ENCODE measurements at places on chromosomes 13 and 19.

- DNase-seq = no peak
Observed at GRCh38 chr19:28829762-28830161, 383.2 kb downstream of the UQCRFS1 start.

- DNase-seq = no peak
Observed at GRCh38 chr19:9735986-9736385, 32.6 kb downstream of the ZNF846 start.

GRCh38 chr19:48628486-48629296 is 8.5 kb downstream of the DBP start:
- no peak for DNase-seq

GRCh38 chr13:97460004-97460775 is 26.2 kb downstream of the RAP2A start:
- no peak for DNase-seq

- DNase-seq = no peak
Observed at GRCh38 chr13:27665761-27666160, 44.1 kb downstream of the POLR1D start.

DNA sequence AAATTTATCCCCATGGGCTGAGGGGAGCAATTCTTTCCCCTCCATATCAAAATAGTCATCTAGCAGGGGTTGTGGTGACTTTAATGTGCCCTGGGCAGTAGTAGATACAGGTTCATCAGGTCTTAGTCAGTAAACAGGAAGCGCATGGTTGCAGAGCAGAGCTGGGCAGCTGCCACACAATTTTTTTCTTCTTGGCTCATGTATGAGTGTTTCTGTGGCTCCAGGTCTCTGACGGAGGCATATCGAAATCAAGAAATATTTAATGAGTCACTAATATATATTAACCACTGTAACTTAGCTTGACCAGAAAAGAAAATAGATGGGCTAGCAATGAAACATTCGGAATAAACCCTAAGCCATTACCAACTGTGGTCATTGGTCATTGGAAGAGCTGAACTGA is 68.4 kb upstream of the UBL3 start:
- DNase-seq = peak; percentile 61

DNA sequence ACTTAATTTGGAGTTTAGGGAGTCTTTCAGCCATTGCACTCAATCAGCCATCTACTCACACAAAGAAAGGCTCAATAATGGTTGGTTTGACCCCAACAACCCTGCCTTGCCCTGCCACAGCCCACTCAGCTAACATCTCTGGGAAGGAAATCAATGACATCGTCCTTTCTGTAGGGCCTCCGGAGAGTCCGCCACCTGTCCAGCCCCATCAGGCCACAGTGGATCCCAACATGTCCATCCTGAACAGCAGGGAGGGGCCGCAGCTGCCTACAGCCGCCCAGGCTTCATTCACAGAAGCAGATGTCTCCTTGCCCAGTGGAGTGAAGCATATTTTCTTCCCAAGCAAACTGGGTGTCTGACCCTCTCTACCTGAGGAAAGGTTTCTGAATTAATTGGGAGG is 4.2 kb upstream of the CDX2 start:
- DNase-seq = no peak

GRCh38 chr19:38699647-38700349 is 44.5 kb downstream of the CAPN12 start:
- no peak for DNase-seq

DNA sequence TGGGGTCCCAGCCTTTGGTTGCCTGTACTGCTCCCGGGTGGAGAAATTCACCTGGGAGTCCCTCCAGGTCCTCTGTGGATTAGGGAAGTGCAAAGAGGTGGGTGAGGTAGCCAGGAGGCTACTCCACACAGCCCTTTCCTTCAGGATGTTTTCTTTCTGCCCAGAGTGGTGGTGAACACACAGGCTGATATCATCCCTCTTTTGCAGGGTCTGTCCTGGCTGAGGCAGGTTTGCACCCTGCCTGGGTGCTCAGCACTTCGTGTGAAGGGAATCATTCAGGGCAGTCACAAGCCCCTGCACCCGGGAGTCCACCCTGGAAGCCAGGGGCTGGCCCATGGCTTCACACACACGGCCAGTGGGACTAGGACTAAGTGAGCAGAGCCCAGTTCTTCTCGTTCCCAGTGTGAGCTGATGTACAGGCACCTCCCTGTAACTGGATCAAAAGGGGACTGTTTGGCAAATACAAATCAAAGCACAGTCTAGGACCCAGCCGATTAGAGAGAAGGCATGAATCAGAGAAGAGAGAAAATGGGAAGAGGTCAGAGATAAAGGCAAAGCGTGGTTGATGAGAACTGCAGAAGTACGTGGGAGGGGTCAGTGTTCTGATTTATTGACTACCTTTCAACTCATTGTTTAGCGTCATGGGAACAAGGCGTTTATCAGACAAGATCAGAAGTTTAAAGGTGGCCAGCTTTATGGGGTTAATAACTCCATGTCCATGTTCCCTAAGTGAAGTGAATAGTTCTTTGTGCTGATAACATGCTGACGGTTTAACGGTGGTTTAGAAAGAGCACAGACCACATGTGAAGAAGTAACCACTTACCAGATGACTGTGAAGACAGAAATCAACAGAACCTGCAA is 30.4 kb upstream of the SPATA13 start:
- DNase-seq = no peak

- DNase-seq = peak; percentile 49
Observed at GRCh38 chr19:3132971-3133792, 2.7 kb upstream of the GNA15 start.

GRCh38 chr19:13952931-13953531 is 722 bp downstream of the DCAF15 start:
- peak; percentile 39 for DNase-seq

GRCh38 chr13:85230691-85231093 is 568.5 kb downstream of the SLITRK6 start:
- DNase-seq = no peak

- no peak for DNase-seq
Observed at GRCh38 chr13:59747529-59747928, 416.2 kb downstream of the DIAPH3 start.

DNA sequence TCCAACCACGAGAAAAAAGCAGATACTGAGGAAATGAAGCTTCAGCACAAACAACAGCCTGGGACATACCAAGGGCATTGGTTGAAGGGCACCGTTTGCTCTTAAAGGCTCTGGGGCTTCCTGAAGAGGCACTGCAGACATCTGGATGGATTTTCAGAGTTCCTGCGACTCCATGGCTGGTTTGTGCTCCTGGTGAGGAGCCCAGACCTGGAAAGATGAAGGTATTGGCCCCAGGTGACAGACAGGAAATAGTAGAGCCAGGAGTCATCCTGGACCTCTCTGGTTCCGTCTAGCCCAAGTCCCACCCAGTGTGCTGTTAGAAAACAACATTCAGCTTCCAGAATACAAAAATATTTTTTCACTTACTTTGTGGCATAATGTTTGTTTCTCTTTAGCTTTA is 6.3 kb downstream of the IL17D start:
- no peak for DNase-seq

- DNase-seq = no peak
Observed at GRCh38 chr19:23241419-23241818, 8.8 kb downstream of the ZNF724 start.

DNA sequence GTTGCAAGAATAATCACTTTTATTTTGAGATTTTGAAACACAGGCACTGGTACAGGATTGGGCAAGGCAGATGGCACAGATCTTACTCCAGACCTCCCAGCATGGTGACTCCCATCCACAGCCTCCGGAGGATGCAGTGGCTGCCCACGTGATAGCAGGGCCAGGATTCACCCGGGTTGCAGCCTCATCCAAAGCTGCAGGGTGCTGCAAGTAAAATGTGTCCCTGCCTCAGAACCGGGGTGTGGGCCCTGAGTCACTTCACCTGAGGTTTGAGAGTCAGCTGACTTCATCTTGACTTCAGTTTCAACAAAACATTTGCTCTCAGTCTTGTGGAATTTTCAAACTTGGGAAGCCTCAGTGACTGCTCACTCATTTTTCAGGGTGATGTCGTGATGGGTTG is 201.9 kb downstream of the FGF9 start:
- no peak for DNase-seq

DNA sequence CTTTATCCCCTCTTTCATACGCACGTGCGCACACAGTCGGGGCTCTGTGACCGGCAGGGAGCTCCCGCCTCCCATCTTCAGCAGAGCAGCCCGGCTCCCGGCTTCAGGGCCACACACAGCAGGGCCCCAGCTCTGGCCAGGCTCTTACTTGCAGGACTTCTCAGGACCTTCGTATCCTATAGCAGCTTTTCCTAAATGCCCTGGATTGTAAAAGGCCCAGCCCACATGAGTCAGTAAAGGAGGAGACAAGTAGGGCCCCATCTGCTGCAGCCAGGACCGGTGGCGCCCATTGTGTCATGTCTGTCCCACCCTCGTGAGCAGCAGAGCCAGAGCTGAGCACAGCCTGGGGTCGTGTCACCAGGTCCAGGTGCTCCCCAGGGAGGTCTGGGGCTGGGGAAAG is 107.6 kb upstream of the VSTM2B start:
- DNase-seq = no peak

GRCh38 chr13:110652764-110653163 is 37.4 kb downstream of the NAXD start:
- no peak for DNase-seq

- no peak for DNase-seq
Observed at GRCh38 chr19:7478173-7478842, 10.5 kb downstream of the PEX11G start.

GRCh38 chr13:113472355-113473025 is 18.0 kb downstream of the DCUN1D2 start:
- DNase-seq = no peak

DNA sequence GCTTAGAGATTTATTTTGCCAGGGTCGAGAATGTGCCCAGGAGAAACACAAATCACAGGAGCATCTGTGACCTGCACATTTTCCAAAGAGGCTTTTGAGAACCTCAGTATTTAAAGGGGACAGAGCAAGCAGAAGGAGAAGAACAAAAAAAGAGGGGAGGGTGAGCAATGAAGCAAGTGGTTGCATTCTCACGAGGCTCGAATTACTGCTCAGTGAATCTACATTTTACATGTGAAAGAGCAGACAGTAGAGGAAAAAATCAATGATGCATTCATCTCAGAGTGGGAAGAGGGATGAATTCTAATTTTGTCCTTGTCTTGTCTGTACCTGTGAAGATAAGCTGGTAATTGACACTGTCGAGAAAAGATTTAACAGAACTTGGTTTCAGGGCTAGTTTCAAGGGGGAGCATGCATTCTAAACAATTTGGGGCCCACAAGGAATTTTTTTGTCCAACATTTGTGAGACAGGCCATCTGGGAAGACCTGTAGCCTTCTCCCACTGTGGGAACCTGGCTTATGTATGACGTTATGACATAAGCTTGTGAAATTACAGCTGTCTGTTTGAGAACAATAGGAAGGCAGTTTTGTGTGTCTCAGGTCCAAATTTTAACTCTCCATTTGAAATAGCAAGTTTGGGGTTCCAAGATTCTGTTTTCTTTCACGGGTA is 855.1 kb downstream of the SLITRK5 start:
- no peak for DNase-seq

DNA sequence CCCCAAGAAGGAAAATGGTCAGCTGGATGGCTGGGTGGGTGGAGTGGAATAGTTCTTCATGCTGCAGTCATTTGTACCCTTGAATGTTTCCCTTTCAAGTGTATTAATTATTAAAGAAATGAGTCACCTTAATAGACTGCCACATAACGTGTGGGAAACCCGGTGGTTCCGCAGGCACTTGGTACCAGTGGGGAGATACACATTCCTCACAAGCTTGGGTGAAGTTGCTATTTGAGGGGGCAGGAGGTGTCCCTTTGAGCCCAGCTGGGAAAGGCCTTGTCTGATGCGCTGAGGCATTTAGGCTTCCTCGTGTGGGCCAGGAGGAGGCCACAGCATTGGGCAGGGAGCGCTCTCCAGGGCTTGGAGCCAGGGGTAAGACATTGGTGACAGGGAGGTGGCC is 57.7 kb downstream of the ATP8A2 start:
- no peak for DNase-seq

- DNase-seq = no peak
Observed at GRCh38 chr13:109154546-109154945, 525.1 kb downstream of the MYO16 start.

DNA sequence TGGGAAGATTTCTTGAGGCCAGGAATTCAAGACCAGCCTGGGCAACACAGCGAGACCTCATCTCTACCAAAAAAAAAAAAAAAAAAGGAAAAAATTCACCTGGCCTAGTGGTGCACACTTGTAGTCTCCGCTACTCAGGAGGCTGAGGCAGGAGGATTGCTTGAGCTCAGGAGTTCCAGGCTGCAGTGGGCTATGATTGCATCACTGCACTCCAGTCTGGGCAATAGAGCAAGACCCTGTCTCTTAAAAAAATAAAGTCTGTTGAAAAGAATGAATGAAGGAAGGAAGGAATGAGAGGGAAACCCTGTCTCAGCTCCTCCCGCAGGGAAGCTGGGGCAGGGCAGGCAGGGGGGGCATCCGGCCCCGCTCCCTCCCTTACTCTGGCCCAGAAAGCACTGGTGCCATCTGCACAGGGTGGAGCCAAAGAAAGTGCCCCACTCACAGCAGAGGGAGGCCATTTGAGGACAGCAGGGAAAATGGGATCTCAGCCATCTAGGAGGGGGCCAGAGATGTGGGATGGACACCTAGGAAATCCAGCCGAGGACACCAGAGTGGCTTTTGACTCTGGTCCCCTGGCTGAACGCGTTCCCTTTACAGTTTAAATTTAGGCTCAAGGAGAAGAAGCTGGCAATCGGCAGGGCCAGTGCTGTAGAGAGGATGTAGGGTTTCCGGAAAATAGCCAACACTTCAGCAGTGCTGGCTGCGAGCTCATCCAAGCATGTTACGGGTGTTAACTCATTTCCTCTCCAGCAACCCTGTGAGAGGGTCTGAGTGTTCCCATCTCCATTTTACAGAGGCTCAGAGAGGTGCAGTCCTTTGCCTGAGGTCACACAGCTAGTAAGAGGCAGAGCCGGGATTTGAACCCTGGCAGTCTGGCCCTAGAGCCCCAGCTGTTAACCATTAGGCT is 3.6 kb upstream of the HPN start:
- DNase-seq = no peak

DNA sequence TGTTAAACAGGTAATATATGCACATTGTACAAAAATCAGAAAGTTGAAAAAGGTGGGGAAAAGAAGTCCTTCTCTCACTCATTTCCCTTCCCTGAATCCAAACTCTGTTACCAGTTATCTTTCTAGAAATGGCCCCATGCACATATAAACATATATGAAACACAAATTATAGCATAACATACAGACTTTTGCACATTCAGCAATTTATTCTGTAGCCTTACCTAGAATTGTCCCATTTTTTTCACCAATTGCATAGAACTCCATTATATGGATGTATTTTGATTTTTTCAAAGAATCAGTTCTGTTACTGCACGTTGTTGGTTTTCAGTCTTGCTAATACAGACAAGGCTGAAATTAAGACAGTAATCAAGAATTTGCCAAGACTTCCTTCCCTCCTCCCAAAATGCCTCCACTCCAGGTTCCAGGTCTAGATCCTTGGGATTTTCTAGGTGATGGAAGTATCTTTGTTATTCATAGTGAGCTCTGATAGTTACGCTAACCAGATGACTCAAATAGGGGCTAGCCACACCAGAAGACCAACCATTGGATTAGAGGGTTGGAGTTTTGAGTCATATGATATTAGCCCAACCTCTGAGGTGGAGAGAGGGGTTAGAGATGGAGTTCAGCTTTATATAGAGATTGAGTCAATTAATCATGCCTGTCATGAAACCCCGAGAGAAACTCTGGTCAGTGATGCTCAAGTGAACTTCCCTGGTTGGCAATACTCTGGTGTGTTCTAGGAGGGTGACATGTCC is 30.7 kb downstream of the GPR180 start:
- DNase-seq = no peak
